ENCODE measurements at places on chromosomes 12 and 14.

- no peak for DNase-seq
Measured at GRCh38 chr12:163406-163986, 50.5 kb downstream of the SLC6A12 start.

- peak; percentile 32 for DNase-seq
Measured at GRCh38 chr12:107320929-107321631, 227.7 kb upstream of the CRY1 start.

- DNase-seq, result no peak
Measured at GRCh38 chr12:130480887-130481286, 143.2 kb downstream of the PIWIL1 start.

DNA sequence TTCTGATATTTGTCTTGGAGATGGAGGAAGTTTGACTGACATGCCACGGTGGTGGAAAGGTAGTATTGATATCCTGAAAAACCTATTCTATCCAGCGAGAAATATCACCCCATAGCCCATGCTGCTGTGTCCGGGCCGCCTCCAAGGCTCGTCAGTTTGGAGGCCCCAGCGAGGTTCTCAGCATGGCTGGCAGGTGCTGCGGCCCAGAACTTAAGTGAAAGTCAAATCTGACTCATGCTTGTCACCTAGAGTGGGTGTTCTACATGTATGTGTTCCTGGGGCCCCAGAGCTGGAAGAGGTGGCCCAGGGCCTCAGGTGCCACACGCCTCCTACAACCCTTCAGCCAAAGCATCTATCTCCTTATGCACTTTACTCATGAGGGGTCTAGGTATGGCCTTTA, 92.9 kb downstream of the GCH1 start:
- DNase-seq, result no peak

- peak; percentile 30 for DNase-seq
Measured at GRCh38 chr12:40515041-40515816, 177.0 kb upstream of the CNTN1 start.

- peak; percentile 37 for DNase-seq
Measured at GRCh38 chr12:57190037-57190436, 26.6 kb upstream of the NXPH4 start.

DNA sequence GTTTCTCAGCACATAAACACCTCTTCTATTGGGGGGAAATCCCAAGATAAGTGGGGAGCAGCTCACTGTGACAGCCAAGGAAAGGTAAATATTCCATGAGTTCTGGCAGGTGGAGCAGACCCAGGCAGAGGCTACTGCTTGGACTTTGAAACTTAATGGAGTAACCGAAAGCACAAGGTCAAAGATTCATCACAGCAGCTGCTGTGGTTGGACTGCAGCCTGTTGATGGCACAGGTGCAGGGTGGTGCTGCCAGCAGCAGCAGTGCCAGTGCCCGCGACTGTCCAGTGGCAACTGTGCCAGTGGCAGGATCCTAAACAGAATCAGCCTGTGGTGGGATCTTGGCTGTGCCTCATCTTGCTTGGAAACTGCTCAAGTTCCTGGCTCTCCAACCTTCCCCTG, 81.4 kb upstream of the ARID2 start:
- no peak for DNase-seq

GRCh38 chr14:38808734-38809455, 294.1 kb downstream of the SEC23A start:
- no peak for DNase-seq

DNA sequence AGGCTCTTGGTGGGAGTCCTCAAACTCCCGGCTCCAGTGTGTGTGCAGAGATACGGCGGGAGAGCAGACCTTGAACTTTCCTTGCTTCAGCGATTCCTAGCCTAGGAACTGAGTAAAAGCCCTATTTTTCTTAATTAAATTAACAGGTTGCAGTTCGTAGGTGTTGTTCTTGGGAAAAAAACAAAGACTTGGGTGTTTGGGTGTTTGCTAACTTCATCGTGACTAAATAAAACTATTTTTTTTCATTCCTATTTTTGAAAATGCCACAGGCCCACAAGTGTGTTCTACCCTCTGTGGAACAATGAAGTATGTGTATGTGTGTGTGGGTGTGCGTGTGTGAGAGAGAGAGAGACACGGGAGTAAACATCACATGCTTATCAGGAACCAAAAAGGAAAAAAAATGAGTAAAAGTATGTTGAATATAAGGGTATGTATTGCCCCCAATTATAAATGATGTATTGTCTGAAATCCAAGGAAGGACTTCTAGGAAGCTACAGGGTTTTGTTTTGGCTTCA, 651 bp downstream of the TMEM117 start:
- peak; percentile 53 for DNase-seq

DNA sequence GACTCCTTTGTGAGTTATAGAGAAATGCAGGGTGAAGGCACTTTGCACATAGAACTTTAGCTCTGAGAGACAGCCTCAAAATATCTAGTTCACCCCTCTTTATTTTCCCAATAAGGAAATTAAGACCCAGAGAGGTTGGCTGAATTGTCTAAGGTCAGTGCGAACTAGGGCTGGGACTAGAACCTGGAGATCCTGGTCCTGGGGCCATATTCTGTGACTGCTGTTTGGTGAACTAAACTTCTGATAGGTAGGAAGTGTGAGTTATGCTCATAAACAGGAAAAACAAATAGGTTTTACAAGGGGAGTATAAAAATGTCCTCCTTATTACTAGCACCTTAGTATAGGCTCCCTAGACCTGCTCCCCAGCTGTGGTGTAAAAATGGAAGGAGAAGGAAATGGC, 53.9 kb downstream of the DAD1 start:
- DNase-seq, result no peak

- DNase-seq, result no peak
Measured at GRCh38 chr12:67918441-67918840, 70.8 kb upstream of the IFNG-AS1 start.

DNA sequence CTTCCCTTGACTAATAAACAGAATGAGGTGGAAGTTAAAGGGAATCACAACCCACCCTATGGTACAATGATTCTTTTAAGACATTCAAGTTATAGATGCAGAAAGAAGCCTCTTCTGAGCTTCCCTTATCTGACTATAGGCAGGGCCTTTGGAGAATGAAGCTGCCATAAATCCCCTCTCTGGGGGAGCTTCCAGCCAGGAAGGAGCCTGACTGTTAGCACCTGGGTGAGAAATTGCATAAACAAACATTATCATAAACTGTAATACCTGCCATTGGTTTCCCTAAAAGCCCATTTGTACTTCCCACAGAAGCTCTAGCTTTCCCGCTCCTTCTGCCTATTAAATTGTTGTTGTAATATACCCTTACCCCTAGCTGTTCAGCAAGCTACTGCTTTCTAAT, 81.3 kb upstream of the RESF1 start:
- no peak for DNase-seq

GRCh38 chr14:85587151-85587711, 57.3 kb downstream of the FLRT2 start:
- DNase-seq, result peak; percentile 80

DNA sequence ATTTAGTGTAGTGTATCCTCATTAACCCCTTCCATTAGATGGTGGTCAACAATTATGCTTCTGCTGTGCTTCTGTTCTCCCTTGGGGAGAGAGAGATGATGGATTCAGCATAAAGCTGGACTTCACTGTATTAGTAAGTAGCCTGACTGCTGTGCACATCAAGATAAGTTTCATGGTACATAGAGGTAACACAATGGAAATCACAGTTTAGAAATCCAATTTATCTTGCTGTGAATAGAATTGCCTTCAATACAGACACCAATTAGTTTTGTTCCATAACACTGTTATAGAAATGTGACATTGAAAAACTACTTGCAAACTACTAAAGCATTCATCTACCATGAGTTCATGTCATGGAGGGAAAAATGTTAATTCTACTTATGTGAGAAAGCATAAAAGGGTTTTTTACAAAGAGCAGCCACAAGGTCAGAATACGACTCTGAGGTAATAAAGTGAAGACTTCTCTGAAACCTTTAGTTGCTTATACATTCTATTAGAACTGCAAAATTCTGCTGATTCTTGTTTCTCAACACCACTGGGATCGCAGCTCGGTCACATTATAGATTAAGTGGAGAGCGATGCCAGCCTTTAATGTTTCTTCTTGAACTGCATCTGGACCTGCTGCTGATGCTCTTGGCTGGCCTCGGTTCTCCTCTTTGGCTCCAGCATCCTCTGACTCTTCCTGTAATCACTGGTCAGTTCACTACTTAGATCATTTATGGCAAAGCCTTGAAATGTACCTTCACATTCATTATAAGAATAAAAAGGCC, 190.8 kb downstream of the ATP23 start:
- no peak for DNase-seq

DNA sequence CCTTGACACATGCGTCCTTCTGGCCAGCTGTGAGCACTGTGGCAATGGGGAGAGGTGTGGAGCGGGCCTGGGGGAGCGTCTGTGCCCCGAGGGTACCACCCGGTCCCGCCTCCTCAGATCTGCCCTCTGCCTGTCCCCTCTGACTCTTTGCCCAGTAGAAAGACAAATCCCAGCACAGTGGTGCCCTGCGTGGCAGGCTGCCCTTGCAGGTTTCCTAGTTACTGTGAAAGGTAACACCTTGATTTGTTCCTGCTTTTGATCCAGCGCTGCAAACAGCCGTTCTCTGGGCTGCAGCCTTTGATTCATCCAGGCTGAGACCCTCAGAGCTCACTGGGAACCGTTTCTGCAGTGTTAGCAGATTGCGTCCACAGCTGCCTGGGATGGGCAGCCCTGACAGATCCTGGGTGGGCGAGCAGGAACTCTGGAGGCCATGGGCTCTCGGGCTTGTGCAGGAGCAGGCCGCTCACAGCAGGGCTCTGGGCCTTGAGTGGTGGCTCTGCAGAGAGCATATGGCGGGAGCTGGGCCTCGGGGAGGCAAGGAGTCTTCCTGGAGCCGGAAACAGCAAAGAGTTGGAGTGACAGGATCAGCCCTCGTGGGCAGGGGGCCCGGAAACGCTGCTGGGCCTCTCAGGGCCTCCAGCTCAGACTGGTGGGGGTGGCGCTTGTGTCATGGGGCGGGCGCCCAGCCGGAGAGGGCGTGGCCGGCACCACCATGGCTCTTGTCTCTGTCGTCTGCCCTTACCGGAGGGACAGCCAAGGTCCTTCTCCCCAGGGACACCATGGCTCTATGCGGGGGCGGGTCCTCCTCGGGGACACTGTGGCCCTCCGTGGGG, 16.6 kb downstream of the FBRSL1 start:
- DNase-seq, result peak; percentile 67

GRCh38 chr14:99586054-99586760, 17.8 kb downstream of the CCDC85C start:
- no peak for DNase-seq

All from AG10803 (cell line).